ENCODE measurements at places on chromosomes 5 and 9.

- no peak for DNase-seq
Measured at GRCh38 chr9:107307331-107307730, 24.3 kb downstream of the RAD23B start.

DNA sequence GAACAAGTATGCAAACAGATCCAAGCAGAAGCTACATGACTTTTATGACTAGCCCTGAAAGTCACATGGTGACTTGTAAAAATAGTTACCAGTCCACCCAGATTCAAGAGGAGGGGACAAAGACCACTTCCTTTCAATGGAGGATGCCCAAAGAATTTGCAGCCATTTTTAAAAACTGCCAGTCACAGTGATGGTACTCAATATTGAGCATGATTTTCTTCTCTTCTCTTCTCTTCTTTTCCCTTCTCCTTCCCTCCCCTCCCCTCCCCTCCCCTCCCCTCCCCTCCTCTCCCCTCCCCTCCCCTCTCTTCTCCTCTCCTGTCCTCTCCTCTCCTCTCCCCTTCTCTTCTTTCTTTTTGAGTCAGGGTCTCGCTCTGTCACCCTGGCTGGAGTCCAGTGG lies 286.9 kb downstream of the PARP8 start:
- no peak for DNase-seq

DNA sequence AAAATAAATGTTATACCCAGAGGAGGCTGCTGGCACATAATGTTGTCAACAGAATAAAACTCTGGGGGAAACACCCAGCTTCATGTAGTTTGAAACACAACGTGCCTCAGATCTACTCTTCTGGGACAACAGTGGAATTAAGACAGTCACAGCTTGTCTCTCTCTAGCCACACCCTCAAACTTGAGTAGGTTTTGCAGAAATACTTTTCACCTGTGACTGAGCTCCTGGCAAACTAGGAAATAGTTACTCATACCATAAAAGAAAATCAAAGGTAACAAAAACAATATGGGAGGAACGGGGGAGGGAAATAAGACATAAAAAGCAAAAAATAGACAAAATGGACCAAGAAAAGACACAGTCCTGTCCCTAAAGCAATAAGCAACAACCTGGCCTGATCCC lies 14.4 kb downstream of the ELAVL2 start:
- no peak for DNase-seq

DNA sequence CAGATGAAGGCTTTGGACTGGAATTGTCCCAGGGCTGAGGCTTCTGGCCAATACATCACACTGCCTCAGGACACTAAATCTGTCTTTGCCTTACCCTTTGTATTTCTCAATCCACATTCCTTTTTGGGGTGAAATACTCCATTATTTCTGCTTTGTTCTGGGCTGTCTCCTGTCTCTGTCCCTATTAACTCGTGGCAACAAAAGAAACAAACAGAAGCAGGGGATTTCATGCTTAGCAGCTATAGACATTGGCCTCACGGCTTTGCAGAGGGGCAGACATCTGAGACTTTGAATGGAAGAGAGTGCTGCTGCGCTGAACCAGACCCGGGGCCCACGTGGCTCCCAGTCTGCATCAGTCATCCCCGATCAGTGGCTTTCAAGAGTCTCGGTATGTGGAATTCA lies 129.7 kb downstream of the ARL15 start:
- DNase-seq = no peak

DNA sequence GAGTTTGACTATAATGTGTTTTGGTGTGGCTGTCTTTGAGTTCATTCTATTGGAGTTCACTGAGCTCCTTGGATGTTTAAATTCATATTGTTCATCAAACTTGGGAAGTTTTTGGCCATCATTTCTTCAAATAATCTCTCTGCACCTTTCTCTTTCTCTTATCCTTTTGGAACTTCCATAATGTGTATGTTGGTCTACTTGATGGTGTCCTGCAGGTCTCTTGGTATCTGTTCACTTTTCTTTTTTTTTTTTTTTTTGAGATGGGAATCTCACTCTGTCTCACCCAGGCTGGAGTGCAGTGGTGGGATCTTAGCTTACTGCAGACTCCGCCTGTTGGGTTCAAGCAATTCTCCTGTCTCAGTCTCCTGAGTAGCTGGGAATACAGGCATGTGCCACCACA lies 27.7 kb downstream of the PKD2L2 start:
- DNase-seq = no peak

DNA sequence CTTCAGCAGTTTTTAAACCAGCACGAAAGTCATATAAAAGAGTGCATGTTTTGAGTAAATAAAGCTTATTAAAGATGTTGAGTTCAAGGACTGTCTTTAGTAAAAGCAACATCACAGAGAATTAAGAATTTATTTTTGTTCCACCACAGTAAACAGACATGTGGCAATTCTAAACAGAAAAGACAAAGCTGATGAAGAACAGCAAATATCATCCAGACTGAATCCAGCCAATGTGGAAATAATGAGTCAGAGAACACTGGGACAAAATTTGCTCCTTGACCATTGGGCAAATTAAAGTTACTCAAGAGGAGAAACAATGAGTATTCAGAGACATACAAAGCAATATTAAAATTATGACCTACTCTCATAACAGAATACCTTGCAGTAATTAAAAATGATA lies 28.8 kb downstream of the OR2K2 start:
- no peak for DNase-seq

DNA sequence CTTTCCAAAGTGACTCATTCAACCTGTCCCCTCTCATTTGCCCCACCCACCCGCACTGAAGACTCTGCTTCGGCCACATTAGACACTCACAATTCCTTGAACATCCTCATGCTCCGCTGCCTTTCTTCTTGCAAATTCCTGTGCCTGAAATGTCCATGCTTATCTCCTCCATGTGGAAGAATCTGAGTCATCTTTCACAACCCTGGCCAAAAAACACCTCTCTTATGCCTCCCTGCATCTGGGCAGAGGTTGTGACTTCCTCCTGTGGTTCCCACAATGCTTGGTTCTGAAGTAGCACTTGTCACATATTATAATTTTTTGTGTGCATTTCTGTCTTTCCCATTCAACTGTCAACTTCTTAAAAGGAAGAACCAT lies 238.6 kb downstream of the ENC1 start:
- DNase-seq = no peak

DNA sequence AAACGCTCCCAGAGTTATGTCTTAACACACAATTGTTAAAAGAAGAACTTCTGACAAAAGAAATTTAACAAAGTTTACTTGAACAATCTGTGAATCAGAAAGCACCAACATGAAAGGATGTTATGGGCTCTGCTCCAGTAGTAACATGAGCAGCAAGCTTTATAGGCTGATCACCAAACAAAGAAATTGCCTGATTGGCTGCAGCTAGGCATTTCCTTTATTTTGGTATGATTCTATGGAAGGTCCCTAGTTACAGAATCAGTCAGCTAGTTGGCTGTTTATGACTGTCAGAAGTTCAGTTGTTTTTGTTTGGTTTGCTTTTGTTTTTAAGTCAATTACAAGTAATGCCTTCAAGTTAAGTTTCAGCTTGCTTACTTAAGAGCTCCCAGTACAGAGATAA lies 102.4 kb upstream of the SMC2 start:
- DNase-seq = no peak

- peak; percentile 90 for DNase-seq
Measured at GRCh38 chr5:173616577-173617118, at the start of gene BOD1. Gene BOD1 (minus strand): TSS chr5:173616650. CDS start chr5:173616436, 214 bp downstream.

Measured in NCI-H1105 (cell line).